Peyer's patch (tissue), 4 donors: ENCODE measurements at places on chromosomes 5 and 9. TPM values are rescaled to one million over a fixed set of nuclear protein-coding genes. Genes with fewer than 3 reads are reported as not detected.

DNA sequence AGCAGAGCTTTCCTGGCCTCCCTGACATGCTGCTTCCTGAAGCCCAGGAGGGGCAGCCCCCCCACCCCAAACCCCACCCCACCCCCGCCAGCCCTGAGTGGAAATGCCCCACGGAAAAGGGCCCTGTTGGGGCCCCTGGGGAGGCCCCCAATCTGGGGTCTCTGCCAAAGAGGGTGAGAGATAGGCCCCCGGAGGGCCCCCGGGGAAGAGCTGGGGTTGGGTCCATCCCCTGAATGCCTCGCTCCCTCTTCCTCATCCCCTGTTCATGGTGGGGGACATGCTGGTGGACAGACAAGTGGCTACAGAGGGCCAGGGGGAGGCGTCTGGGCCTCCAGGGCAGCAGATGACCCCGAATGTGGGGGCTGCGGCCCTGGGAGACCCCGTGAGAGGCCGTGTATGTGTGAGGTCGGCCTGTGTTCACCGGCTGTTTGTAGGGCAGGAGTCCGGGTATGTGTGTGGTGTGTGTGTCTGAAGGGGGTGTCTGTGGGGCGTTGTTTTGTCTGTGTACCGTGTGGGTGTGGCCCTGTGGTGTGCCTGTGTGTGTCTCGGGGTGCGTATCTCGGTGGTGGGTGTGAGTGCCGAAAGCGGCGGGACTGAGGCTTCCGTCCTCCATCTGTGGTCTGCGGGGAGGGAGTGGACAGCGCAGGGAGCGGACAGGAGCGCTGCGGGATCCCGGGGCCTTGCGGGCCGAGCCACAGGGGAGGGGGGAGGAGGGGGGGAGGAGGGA is 11.3 kb downstream of the C9orf50 start:
- H3K4me1 ChIP-seq, result peaks cover 19% of the 10 kb centered on the region
- peak overlapping the region; percentile 68 for H3K4me3 ChIP-seq
- H3K27me3 ChIP-seq, result no peaks in the 10 kb centered on the region
- peak; percentile 71 for DNase-seq

- no peak overlapping the region for H3K4me3 ChIP-seq
- H3K27me3 ChIP-seq, result no peaks in the 10 kb centered on the region
- H3K36me3 ChIP-seq, result no peaks in the 10 kb centered on the region
- no peak for DNase-seq
Observed at GRCh38 chr9:114431003-114431402, 43.2 kb upstream of the AKNA start.

DNA sequence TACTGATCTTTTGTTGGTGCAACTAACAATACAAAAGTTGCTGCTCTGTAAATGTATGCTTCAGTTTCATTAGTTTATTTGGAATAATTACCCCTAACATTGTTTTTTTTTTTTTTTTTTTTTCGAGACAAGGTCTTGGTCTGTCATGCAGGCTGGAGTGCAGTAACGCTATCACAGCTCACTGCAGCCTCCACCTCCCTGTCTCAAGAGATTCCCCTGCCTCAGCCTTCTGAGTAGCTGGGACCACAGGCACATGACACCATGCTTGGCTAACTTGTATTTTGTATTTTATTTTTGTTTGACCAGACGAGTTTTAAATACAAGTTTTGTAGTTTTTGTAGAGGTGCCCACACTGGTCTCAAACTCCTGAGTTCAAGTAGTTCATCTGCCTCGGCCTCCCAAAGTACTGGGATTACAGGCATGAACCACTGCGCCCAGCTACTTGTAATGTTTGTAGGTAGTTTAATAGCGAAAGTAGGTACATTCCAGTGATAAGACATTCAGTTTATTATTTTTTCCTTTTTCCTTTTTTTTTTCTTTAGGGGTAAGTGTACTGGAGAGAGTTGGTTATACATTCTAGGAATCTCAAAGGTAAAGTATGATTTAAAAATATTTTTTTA is 6.9 kb downstream of the GAPVD1 start:
- no peak for DNase-seq
- no peaks in the 10 kb centered on the region for H3K27me3 ChIP-seq
- H3K4me1 ChIP-seq, result no peaks in the 10 kb centered on the region
- H3K27ac ChIP-seq, result no peak overlapping the region

Gene CARD9
- 0.28 TPM for total RNA-seq

Gene MCC
- 8.8 TPM for total RNA-seq

DNA sequence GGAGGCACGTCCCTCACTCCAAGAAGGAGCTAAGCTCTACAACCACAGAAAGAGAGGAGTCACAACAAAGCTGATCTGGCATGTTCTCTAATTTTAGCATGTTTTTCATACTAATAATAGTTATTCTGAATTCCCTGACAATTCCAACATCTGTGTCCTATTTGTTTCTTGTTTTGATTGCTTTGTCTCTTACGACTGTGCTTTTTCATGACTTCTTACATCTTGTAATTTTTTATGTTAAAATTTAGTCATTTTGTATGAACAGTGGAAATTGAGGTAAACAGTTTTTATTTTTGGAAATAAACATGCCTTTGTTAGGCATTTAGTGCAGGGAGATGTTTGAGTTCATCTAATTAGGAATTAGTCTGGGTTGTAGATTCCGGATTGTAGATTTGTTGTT is 668.1 kb upstream of the EDIL3 start:
- no peak for DNase-seq
- H3K4me1 ChIP-seq, result no peaks in the 10 kb centered on the region
- no peak overlapping the region for H3K27ac ChIP-seq
- no peak overlapping the region for H3K4me3 ChIP-seq

DNA sequence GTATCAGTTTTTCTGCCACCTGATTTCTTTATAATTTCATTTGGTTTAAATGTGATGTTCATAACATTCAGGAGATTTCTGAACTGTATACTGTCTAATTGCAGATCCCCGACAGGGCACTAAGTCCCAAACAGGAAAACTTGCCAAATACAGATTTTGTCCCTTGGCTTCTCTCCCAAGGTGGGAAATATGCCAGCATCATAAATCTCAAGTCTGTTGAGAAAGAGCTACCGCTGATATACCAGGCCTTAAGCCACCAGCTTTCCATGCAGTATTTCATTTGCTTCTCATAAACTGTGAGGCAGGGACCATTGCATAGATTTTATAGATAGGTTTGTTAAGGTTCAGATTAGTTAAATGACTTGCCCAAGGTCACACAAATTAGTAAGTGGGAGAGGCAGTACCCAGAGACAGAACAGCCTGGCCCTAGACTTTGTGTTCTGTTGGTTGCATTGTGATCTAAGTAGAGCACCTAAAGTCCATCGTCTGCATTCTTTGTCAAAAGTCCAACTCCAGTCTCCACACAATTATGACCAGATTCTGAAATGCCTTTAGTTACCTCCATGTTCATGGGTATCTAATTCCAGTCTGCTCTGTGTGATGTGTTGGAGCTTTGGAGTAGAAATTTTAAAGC is 16.2 kb downstream of the GPR21 start:
- H3K27ac ChIP-seq, result peak overlapping the region; percentile 60
- H3K4me1 ChIP-seq, result peaks cover 5% of the 10 kb centered on the region
- no peaks in the 10 kb centered on the region for H3K27me3 ChIP-seq

DNA sequence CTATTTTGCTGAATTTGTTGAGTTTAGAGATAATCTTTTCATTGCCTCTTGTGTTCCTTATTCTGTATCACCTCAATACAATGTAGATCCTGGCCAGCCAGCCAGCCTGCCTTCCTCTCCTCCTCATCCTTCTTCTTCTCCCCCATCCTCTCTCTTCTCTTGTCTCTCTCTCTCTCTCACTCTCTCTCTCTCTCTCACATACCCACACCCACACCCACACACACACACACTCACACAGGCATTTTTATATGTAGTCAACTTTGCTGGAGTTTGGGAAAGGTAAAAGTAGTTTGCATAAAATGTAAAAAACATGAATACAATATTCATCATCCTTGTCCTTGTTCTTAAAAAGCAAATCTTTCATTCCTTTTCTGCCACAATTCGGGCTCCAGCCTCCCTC is 60.5 kb downstream of the ZFAND5 start:
- H3K36me3 ChIP-seq, result no peaks in the 10 kb centered on the region
- no peak for DNase-seq
- peak overlapping the region; percentile 43 for H3K4me3 ChIP-seq

DNA sequence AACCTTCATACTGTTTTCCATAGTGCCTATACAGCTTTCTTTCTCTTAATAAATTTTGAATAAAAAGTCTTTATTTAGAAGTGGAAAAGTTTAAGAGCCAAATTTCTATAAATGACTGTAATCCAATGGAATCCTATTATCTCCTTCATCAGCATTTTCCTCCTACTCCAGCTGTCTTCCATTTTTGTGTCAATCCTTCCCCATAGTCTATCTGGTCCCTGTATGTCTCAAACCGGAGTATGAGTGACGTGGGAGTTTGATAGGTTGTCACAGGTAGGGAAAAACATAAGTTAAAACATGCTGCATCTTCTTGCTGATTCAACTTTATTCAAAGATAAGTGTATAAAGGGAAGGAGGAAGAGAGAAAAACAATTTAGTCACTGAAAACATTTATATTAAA is 70.4 kb downstream of the ADAMTS6 start:
- DNase-seq, result no peak
- H3K4me3 ChIP-seq, result no peak overlapping the region
- H3K27ac ChIP-seq, result no peak overlapping the region
- H3K4me1 ChIP-seq, result no peaks in the 10 kb centered on the region

GRCh38 chr9:133144142-133144903 is 19.4 kb downstream of the GBGT1 start:
- H3K4me3 ChIP-seq, result peak overlapping the region; percentile 21
- peak; percentile 94 for DNase-seq
- H3K27ac ChIP-seq, result peak overlapping the region; percentile 94
- H3K4me1 ChIP-seq, result peaks cover 37% of the 10 kb centered on the region
- H3K36me3 ChIP-seq, result no peaks in the 10 kb centered on the region

DNA sequence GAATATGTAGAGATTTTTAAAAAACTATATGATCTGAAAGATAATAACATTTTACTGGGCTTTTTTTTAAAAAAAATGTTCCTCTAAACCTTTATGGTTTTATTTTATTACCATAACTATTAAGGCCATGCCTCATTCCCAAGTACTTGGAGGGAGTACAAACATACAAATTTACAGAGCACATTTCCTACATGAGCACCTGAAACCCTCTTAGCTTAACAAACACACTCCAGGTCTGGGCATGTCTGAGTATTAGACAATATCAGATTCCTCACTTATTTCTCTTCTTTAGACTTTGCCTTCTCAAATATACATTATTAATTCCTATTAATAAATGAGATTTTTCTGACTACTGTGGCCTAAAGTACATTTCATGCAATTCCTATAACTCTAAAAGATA is 319.2 kb downstream of the SLCO4C1 start:
- no peaks in the 10 kb centered on the region for H3K36me3 ChIP-seq
- H3K4me1 ChIP-seq, result no peaks in the 10 kb centered on the region
- no peak overlapping the region for H3K27ac ChIP-seq
- H3K27me3 ChIP-seq, result no peaks in the 10 kb centered on the region
- no peak overlapping the region for H3K4me3 ChIP-seq

- no peak overlapping the region for H3K27ac ChIP-seq
- no peaks in the 10 kb centered on the region for H3K27me3 ChIP-seq
- DNase-seq, result peak; percentile 50
- no peaks in the 10 kb centered on the region for H3K4me1 ChIP-seq
Observed at GRCh38 chr9:116661037-116661954, 25.8 kb upstream of the TRIM32 start.

Gene ASS1
- total RNA-seq, result 106 TPM

- no peaks in the 10 kb centered on the region for H3K27me3 ChIP-seq
- H3K4me1 ChIP-seq, result no peaks in the 10 kb centered on the region
- peak within 1 kb of the TSS; percentile 29 for H3K4me3 ChIP-seq
Observed at GRCh38 chr5:150155258-150156026, at the start of gene PDGFRB. Gene PDGFRB (minus strand): TSS chr5:150155845. CDS start chr5:150137047, 18,798 bp downstream.

Gene KLHL3
- 5.0 TPM for total RNA-seq

DNA sequence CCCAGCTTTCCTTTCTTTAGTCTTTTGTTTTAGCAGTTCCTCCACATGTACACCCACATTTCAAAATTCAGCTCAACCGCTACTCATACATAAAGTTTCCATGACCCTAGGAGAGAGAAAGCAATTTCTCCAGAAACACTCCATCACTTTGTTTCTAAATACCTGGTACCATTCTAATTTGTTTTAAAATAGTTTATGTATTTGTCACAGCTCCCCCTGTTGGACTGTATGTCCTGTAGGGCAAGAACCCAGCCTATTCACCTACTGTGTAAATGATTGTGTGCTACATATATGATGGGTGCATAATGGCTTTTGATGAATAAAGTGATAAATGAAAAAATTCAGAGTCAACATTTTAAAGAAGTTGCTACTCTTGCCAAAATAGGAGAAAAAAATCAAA is 139.1 kb downstream of the COX7C start:
- no peak overlapping the region for H3K27ac ChIP-seq
- H3K36me3 ChIP-seq, result no peaks in the 10 kb centered on the region
- no peaks in the 10 kb centered on the region for H3K4me1 ChIP-seq
- no peak overlapping the region for H3K4me3 ChIP-seq
- DNase-seq, result no peak

- no peak overlapping the region for H3K4me3 ChIP-seq
- H3K27ac ChIP-seq, result no peak overlapping the region
- no peak for DNase-seq
- no peaks in the 10 kb centered on the region for H3K4me1 ChIP-seq
Observed at GRCh38 chr5:83955916-83956315, 235.3 kb upstream of the HAPLN1 start.

DNA sequence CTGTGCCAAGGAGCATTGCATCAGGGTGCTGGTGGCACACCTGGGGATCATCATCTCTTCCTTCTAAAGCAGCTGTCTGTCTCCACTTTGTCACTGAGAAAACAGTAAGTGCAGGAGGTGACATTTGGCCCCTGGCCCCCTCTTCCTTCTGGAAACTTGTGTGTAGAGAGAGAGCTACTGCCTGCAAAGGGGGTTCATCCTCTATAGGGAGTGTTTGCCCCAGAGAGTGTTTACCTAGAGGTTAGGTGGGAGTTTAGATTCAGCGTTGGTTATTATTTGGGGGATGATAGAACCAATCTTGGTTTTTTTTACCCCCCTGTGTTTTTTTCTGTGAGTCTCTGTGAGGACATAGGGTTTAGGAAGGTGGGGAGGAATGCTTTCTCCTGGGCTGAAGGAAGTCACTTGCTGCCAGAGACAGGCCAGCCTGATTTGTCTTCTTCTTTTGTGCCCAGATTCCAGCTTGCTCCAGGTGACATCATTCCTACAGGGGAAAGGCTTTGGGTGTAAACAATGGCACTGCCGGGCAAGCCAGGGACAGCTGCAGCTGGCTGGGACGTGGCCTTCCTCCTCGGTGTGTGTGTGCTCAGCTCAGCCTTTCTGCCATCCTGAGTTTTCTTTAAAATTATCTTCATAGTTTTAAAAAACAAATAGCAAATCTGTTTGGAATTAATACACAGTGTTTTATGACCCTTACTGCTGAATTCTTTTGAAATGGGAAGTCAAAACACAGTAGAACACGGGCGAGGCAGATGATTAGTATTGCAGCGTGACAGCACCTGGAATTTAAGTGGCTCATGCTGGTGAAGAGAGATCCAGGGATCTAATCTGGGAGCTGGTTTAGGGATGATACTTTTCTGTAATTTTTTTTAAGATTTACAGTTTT is 24.5 kb downstream of the PRRC2B start:
- H3K4me3 ChIP-seq, result no peak overlapping the region
- peak overlapping the region; percentile 18 for H3K27ac ChIP-seq
- DNase-seq, result no peak
- no peaks in the 10 kb centered on the region for H3K36me3 ChIP-seq
- peaks cover 18% of the 10 kb centered on the region for H3K4me1 ChIP-seq

GRCh38 chr5:160272264-160272663 is 40.1 kb downstream of the CCNJL start:
- DNase-seq, result no peak
- H3K36me3 ChIP-seq, result no peaks in the 10 kb centered on the region
- H3K27me3 ChIP-seq, result no peaks in the 10 kb centered on the region
- H3K4me1 ChIP-seq, result peaks cover 17% of the 10 kb centered on the region
- no peak overlapping the region for H3K4me3 ChIP-seq
- H3K27ac ChIP-seq, result no peak overlapping the region

Gene ENTPD2
- 28.7 TPM for total RNA-seq

GRCh38 chr9:15670894-15671293 is 118.1 kb downstream of the CCDC171 start:
- H3K4me1 ChIP-seq, result no peaks in the 10 kb centered on the region
- no peak overlapping the region for H3K27ac ChIP-seq

Gene OR1L1
- total RNA-seq, result not detected
